ENCODE measurements at places on chromosomes 11 and 22. TPM values are rescaled to one million over a fixed set of nuclear protein-coding genes. Genes with fewer than 3 reads are reported as not detected.
A peak's percentile ranks its signal among the peaks of the same experiment; 100 is the strongest.

GRCh38 chr11:74330075-74330858 lies 18.8 kb upstream of the P4HA3 start:
- no peak for DNase-seq

DNA sequence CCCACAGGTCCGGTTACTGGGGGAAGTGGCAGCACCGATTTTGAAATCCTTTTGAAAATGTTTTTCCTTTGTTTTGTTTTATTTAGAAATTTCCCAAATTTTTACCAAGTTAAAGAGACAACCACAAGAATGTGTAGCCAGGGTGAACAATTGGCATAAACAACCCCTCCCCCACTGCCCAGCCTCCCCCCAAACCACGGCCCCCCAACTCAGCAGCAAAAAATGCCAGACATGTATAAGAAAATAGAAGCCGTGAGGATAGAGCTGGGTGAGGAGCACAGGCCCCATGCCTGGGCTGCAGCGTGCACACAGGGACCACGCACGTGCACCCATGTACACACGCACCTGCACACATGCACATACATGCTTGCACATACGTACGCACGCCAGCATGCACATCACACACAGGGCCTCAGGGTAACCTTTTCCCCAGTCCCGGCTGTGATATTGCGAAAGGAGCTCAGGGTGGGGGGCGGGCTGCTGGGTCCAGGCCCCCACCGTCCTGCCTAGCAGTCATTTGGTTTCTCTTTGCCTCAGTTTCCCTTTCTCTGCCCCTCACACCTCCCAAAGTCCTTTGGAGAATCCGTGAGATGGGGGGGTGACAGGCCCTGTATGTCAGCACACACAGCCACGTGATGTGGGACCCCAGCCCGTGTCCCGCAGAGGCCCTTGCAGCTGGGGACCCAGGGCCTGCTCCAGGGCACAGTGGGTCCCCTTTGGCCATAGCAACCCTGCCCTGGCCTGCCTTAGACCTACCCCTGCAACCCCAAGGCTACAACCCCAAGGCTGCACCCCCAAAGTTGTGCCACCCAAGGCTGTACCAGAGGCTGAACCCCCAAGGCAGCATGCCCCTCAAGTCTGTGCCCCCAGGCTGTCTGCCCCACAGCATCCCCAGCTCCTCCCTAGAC lies 42.9 kb downstream of the IGF2 start:
- DNase-seq = no peak

DNA sequence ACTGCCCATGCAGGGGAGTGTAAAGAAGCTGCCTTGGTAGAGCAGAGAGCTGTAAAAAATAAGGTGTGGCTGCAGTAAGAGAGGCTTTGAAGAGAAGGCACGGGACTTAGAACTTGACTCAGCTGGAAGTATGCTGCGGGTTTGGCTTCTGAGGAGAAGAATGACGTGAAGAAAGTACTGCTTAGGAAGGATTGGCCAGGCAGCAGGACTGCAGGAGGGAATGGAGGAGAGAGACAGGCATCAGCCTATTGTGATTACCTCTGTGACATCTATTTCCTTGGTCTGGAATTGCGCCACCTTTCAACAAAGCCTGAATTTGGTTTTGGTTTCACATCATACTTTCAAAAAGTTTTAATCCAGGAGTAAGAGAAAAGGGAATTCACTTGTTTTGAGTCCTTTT lies 22.5 kb downstream of the PRRG4 start:
- DNase-seq = no peak

DNA sequence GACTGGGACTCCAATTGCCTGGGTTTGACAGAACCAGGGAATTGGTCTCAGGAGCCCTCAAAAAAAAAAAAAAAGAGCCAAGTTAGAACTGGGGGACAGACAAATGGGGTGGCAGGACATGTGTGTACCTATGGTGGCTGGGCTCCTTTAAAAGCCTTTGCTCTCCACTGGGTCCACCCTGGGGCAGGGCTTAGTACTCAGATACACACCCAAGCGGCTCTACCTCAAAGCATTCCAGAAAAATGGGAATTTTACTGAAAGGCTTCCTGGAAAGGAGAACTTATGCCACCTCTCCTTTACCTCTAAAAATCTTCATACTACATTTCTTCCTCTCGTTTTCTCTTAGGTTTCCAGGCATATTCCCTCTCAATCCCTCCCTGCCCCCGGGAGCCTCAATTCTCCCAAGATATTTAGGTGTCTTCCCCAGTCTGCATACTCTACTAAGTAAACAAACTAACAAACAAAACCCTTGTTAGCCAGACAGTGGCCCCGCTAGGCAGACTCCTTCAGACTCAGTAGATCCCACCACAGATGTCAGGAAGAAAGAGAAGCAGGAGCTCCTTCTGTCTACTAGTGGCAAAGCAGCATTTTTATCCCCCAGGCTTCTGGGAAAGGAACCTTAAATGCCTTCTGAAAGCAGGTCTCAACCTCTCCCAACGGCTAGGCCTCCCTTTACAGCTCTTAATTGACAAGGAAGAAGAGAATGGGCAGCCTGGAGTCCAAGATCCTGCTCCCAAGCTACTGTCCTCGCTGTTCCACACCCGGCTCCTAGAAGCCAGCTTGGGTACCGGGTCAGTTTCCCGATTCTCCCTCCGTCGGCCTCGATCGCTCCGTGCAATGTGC lies 653 bp downstream of the PCSK7 start:
- DNase-seq = peak; percentile 23

DNA sequence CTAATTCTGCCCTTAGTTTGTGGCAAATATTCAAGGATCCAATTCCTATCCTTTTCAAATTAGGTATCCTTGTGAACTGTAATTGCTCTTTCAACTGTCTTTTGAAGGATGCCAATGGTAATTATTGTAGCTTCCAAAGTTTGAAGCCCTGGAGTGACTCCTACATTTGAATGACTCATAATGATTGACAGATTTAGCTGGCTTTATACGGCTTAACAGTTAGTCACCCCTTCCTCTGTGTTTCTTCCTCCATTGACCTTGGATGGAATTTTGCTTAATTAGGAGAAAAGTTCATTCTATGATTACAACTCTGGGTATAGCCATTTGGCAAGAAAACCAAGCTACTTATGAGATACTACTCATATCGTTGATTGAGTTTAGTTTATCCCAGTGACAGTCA lies 639.3 kb upstream of the KIRREL3 start:
- no peak for DNase-seq

SYCE3 gene
- polyA plus RNA-seq = not detected

H19 gene
- not detected for polyA plus RNA-seq

OR52E8 gene
- polyA plus RNA-seq = not detected

KRTAP5-4 gene
- not detected for polyA plus RNA-seq
